ENCODE measurements at places on chromosomes 16 and 17. TPM values are rescaled to one million over a fixed set of nuclear protein-coding genes. Genes with fewer than 3 reads are reported as not detected.

DNA sequence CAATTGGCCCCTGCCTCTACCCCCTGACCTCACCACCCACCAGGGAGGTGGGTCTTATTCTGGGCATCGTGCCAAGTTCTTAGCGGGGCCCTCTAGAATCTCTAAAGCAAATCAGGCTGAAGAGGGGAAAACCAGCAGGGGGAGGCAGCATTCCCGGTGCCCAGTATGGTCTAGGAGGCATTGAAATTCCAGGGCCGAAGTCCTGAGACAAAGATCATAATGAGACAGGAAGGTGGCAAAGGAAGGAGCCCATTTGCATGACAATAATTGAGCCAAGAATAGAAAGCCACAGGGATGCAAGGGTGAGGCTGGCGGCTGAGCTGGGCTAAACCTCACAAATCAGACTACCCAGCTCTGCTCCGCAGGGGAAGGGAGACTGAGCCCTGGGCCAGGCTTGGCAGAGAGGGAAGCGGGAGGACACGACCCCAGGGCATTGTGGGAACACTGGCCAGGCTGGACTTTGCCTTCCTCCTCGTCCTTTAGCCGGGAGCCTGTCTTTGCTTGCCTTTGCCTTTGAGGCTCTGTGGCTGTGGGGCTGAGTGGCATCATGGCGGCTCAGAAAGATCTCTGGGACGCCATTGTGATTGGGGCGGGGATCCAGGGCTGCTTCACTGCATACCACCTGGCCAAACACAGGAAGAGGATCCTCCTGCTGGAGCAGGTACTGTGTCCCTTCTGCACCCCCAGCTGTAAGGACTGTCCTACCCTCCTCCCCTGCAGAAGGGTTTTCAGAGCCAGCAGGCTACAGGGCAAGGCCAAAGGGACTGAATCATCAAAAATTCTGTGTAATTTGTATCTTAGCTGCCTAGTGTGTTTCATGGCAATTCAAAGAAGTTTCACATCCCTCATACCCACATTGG is at the start of gene PIPOX:
Gene PIPOX (plus strand): TSS at position 463 of the 860 bp plus-strand sequence. CDS start 85 bp downstream, at position 548.
- peak; percentile 90 for DNase-seq

DNA sequence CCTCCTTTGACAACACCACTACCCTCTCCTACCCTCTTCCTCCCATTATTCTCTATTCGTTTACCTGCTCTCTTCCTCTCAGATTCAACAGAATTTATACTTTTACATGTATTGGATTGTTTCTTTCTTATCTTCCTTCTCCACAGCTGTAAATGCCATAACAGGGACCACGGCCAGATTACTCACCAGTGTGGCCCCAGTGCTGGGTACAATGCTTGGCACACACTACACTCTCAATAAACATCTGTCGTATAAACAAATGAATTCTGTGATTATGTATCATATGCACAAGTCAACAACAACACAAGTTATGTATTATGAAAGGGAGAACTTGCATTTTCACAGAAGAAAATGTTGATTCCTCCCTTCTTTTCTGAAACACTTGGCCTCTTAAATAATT is 20.0 kb downstream of the AARSD1 start:
- DNase-seq, result no peak

DNA sequence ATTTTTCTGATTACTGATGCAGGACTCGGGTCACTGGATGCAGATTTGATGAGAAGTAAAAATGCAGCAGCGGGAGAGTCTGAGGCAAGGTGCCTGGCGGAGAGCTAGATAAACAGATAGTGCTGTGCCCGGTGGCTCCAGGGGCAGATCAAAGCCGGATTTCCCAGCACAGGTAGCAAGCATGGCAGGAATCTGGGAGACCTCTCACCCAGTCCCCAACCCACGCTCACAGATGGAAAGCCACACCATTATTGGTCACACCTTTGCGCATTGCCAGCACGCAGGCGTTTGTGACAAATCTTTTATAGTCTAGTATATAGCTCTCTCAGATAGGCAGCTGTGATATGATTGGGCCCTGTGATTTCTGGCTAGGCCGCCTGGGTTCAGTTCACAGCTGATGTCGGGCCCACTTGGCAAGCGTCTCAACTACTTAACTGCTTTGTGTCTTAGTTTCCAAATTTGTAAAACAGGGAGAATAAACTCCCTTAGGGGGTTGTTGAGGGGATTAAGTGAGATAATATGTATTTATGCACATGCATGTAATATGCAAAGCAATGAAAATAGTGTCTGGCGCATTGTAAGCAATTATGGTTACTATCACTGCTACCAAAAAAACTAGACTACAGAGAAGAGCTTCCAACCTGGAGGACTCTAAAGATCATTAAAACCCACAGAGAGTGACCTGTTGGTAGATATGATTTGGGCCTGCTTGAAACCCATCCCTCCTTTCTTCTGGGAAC is 42.0 kb upstream of the NFAT5 start:
- no peak for DNase-seq

DNA sequence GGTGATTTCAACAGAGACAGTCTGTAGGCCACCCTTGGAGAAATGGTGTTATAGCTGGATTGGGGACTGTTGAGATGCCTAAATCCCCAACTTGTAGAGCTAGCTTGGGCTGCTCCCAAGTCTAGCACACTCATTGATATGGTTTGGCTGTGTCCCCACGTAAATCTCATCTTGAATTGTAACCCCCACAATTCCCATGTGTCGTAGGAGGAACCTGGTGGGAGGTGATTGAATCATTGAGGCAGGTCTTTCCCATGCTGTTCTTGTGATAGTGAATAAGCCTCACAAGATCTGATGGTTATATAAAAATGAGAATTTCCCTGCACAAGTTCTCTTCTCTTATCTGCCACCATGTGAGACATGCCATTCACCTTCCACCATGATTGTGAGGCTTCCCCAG is 536.0 kb downstream of the CDH13 start:
- no peak for DNase-seq

DNA sequence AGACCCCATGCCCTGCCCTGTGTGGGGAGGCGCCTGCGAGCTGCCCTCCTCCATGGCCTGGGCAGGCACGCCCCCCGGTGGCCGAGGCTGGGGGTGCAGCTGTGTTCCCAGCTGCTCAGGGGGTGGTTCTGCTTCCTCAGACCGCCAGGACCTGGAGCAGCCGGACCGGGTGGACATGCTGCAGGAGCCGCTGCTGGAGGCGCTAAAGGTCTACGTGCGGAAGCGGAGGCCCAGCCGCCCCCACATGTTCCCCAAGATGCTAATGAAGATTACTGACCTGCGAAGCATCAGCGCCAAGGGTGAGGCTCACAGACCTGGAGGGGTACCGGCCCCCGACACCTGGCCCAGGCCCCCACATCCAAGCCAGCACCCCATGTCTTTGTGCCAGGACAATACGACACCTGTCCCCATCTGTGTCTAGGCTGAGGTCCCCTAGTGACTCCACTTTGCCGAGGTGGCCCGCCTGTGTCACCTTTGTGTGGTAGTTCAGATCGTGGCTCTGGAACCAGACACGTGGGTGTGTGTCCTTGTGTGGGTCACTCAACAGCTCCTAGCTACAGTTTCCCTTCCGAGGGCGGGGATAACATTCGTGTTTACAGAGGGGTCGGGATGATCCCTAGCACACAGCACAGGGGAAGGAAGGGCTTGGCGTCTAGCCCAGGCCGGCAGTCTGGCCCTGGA is 9.3 kb downstream of the GJD3 start:
- DNase-seq, result peak; percentile 58

DNA sequence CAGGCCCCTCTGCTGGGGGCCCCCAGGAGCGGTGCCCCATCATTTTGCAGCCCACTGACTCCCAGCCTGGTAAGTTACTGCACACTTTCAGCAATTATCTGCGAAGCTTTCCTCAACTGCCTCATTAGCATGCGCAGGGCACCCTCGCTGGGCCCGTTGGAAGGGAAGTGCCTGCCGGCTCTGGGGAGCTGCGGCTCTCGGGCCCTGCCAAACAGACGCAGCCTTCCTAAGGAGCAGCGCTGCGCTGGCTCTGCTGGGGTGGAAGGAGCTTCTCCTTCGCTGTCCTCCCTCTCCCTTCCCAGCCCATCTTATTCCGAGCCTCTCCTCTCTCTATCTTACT is 71.0 kb downstream of the RBBP6 start:
- DNase-seq, result no peak

Gene SHMT1
- total RNA-seq, result 58.7 TPM

Gene GFAP
- 0.11 TPM for total RNA-seq

Data from HepG2 (cell line).